Chondrocyte (in vitro differentiated cells): ENCODE measurements at places on chromosomes 16 and 17. TPM values are rescaled to one million over a fixed set of nuclear protein-coding genes. Genes with fewer than 3 reads are reported as not detected.

The HAS3 gene
- total RNA-seq: 0.92 to 1.5 TPM (median 1.4 TPM) in 3 replicates

- no peak overlapping the region for H3K27ac ChIP-seq
- H3K27me3 ChIP-seq: no peaks in the 10 kb centered on the region
- H3K4me3 ChIP-seq: no peak overlapping the region
- DNase-seq: no peak
Measured at GRCh38 chr17:57582881-57583756, 162.0 kb downstream of the CCDC182 start.

- no peak overlapping the region for H3K27ac ChIP-seq
- no peaks in the 10 kb centered on the region for H3K4me1 ChIP-seq
- H3K36me3 ChIP-seq: no peaks in the 10 kb centered on the region
Measured at GRCh38 chr17:8341456-8341855, 1.8 kb downstream of the ODF4 start.

- no peaks in the 10 kb centered on the region for H3K36me3 ChIP-seq
- no peaks in the 10 kb centered on the region for H3K27me3 ChIP-seq
- peaks cover 27% of the 10 kb centered on the region for H3K4me1 ChIP-seq
- DNase-seq: peak; percentile 43
- peak overlapping the region; percentile 35 for H3K4me3 ChIP-seq
Measured at GRCh38 chr17:40312893-40313667, 4.1 kb downstream of the RARA start.
